Right lobe of liver (tissue), 6 donors: ENCODE measurements at places on chromosomes 2 and 18. TPM values are rescaled to one million over a fixed set of nuclear protein-coding genes. Genes with fewer than 3 reads are reported as not detected.

DNA sequence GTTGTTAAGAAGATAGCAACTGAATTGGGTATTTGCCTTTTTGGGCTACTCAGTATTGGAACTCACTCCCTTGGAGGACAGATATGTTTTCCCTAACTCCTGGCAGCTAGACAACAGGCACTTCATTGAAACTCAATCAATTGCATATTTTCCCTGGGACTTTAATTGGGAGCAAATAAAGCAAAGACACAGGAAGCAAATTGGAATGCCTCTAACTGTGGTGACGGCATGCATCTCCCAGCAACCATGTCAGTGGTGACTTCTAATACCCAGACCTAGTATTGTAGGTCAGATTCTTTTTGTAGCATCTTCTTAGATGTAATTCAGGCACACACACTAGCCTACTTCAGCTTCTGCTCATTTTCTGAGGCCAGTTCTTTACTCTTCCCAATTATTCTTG is 164.2 kb upstream of the SETBP1 start:
- DNase-seq, result no peak

- DNase-seq, result no peak
Measured at GRCh38 chr2:26317377-26318105, 28.4 kb upstream of the SELENOI start.

DNA sequence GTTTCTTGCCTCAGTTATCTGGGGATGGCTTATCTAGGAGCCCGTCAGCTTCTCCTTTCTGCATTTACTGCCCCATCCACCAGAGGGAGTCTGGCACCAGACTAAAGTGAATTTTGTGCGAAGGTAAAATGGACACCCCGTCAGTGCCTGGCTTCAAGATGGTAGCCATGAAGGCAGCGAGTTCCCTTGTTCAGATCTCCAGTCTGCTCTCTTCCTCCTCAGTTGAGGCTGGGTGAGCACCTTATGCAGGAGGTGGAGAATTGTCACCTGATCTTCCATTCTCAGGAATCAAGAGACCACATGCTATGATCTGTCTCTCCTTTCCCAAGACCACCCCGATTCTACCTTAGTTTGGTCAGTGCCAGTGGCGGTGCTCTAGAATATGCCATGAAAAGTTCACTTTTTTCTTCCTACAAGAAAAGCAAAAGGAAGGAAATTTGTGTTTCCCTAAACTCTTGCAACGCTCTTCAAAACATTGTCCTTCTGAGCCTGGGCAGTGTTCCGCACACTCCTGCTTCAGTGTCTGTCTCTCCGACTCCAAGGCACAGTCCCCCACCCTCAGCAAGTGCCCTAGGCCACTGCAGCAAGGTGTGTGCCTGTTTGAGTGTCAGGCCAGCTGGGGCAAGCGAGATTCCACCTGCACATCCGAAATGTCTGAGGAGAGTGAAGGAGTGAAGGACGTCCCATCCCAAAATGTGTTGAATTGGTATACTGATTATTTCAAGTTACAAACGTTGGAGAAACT is 168.6 kb downstream of the SS18 start:
- DNase-seq, result no peak

DNA sequence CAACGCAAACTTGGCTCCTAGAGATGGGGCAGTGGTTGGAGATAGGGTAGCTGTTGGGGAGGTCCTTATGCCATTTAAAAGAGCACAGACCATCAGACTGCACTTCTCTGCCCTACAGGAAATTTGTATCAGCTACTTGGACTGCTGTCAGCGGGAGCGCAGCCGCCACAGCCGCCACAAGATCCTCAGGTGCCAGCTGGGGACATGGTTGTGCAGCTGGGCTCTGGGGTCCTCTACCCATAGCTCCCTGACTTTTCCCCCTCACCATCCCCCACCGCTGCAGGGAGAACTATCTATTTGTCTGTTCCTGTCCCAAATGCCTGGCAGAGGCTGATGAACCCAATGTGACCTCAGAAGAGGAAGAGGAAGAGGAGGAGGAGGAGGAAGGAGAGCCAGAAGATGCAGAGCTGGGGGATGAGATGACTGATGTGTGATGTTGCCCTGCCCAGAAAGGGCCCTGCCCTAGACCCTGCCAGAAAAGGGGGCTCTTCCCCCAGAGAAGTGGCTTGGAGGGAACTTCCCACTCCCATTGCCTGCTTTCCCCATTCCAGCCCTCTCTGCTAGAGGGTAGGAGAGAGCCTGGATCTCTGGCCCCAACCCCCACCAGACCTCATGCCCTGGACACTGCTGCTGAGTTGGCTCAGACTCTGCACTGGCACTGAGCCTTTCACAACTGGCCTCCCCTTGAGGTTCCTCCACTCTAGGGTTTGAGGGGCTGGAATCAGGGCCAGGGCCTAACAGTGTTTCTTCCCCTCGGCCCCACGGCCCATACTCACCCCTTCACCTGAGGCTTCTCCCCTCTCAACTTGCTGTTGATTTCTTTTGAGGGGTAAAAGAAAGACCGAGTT is 7.3 kb downstream of the PRADC1 start:
- no peak for DNase-seq

DNA sequence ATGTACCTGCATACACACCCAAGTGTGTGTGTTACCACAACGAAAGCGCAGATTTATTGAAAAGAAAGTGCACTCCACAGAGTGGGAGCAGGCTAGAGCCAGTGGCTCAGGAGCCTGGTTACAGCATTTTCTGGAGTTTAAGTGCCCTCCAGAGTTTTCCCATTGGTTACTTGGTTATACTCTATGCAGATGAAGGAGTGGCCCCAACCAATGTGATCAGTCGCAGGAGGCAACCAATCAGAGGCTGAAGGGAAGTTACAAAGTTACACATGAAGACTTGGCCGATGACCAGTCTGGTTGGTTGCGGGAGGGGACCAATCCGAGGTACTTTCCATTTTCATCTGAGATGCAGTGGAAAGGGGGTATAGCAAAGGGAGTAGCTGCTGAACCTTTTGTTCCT is 13.5 kb upstream of the PRLH start:
- no peak for DNase-seq

- no peak for DNase-seq
Measured at GRCh38 chr18:3998698-3999333, 456.3 kb downstream of the DLGAP1 start.

DNA sequence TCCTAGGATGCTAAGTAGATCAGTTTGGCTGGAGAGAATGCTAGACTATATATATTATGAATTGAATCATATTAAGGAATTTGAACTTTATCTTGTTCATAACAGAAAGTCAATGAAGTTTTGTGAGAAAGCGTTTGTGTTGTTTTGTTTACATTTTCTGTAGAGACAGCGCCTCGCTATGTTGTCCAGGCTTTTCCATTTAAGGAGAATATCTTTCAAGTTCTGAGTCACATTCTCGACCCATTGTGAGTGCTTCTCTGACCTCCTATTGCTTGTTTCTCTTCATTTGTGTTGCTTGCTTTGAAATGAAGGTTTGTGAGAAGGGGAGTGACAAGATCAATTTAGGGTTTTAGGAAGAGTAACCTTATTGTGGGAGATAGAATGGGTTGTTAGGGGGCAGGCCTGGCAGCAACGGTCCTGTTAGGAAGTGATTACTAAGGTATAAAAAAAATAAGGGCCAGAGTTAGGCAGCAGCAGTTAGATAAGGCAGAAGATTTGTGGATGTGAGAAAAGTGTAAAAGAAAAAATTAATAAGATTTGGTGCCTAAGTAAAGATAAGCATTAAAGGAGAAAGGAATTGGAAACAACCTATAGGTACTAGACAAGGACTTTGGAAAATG is 47.6 kb upstream of the ACVR1 start:
- no peak for DNase-seq

GRCh38 chr2:21025690-21026478 is 18.0 kb downstream of the APOB start:
- DNase-seq, result no peak

- DNase-seq, result no peak
Measured at GRCh38 chr18:39051013-39051412, 1485.4 kb upstream of the CELF4 start.

DNA sequence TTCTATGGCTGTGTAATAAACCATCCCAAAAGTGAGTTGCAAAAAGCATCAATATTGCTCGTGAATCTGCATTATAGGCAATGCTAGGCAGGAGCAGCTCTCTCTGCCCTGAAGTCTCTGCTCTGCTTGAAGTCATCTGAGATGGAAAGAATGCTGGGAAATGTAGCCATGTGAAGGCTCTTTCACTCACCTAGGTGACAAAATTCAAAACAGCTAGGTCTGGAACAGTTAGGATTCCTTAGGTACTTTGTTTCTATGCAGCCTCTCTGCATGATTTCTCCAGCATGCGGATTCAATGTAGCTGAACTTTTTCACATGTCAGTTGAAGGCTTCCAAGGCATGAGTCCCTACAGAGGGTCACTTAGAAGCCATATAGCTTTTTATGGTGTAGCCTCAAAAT is 1383.7 kb downstream of the LRP1B start:
- DNase-seq, result no peak

GRCh38 chr18:39806525-39806924 is 2148.5 kb upstream of the PIK3C3 start:
- no peak for DNase-seq

- no peak for DNase-seq
Measured at GRCh38 chr2:230895536-230896345, 29.3 kb downstream of the GPR55 start.

DNA sequence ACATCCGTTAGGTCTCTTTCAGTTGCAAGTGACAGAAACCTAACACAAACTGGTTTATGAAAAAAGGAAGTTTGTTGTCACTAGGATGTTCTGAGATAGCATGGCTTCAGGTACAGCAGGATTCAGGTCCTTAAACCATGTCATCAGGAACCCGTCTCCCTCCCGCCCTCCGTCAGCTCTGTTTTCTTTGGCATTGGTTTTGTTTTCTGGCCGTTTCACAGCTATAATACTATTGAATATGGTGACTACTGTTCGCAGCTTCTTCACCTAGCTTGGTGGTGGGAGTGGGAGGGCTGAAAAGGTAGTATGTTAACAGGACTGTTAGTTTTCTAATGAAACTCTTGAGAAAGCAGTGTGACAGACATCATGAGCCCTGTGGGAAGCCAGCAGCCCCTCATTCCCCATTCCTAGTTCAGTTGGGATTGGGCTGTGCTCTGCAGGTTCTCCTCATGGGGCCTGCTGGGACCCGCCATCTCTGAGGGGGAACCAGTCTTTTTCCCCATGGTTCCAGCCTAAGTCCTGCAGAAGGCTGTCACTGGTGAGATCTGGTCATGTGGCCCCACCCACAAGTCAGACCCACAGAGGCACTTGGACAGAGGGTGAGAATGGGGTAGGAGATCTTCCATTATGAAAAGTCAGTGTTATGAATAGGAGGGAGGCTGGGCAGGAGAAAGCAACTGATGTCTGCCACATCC is 12.1 kb downstream of the PTMA start:
- no peak for DNase-seq

DNA sequence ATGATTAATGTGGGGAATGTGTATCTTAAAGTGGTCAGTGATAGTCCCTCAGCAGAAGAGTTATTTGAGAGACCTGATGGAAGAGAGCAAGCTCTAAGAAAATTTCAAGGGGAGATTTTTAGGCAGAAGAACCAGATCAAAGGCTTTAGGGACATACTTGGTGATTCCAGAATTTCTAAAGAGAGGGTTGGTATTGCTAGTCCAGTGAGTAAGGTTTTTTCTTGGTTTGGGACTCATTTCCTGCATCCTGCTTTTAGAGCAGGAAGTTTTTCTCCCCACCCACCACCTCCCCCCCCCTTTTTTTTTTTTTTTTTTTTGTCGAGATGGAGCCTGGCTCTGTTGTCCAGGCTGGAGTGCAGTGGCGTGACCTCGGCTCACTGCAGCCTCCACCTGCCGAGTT is 42.7 kb upstream of the DYSF start:
- DNase-seq, result no peak

- DNase-seq, result no peak
Measured at GRCh38 chr18:24987303-24988252, 364.4 kb downstream of the ZNF521 start.

DNA sequence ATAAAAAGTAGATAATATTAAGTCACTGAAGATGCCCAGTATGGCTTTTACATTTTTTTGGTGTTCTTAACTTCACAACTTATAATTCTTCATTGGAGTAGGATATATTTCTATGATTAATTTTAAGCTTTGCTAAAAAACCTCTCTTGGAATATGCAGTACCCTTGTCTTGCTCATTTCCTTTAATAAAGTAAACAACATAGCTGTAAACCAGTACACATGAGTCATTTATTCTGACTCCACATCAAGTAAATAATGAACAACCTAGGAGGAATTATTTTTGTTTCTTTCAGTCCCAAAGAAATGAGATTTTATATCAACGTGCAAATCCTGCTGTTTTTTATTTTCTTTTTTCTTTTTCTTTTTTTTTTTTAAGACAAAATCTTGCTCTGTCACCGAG is 869.1 kb downstream of the CNTNAP5 start:
- no peak for DNase-seq

- no peak for DNase-seq
Measured at GRCh38 chr2:118747637-118748036, 99.8 kb downstream of the EN1 start.

GRCh38 chr18:49042246-49042570 is 91.4 kb upstream of the SMAD7 start:
- DNase-seq, result no peak

GRCh38 chr2:16948053-16948452 is 282.4 kb upstream of the CYRIA start:
- DNase-seq, result no peak

GRCh38 chr18:59395226-59396175 is 36.4 kb upstream of the LMAN1 start:
- no peak for DNase-seq

The RIT2 gene
- not detected for total RNA-seq

The CENPA gene
- 0.93 TPM for total RNA-seq

The GPR45 gene
- not detected for total RNA-seq

The ANKRD12 gene
- 13.4 TPM for total RNA-seq

The SULT1C4 gene
- 2.7 TPM for total RNA-seq

The FER1L5 gene
- total RNA-seq, result not detected

The PLGLB1 gene
- total RNA-seq, result 103 TPM

The KCNS3 gene
- total RNA-seq, result 6.8 TPM

The CNGA3 gene
- not detected for total RNA-seq

The C2orf72 gene
- total RNA-seq, result 131 TPM

The ASPRV1 gene
- 0.86 TPM for total RNA-seq
